Activated CD8-positive, alpha-beta memory T cell treated with anti-CD3 and anti-CD28 coated beads, Interleukin-2, amount 50 U/mL, for 48 hours (primary cell): ENCODE measurements at places on chromosomes 7 and 10.

DNA sequence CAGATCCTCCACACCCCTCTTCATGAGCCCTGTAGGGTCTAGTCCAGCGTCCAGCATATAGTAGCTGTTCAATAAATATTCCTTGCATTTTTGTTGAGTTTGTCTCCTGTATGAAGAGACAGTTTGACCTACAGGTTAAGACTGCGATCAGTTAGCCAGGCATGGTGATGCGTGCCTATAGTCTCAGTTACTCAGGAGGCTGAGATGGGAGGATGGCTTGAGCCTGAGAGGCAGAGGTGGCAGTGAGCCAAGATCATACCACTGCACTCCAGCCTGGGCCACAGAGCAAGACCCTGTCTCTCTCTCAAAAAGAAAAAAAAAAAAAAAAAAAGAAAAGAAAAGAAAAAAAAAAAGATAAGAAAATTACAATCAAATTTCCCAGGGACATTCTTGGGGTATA is 5.1 kb upstream of the CUEDC2 start:
- no peak for DNase-seq

DNA sequence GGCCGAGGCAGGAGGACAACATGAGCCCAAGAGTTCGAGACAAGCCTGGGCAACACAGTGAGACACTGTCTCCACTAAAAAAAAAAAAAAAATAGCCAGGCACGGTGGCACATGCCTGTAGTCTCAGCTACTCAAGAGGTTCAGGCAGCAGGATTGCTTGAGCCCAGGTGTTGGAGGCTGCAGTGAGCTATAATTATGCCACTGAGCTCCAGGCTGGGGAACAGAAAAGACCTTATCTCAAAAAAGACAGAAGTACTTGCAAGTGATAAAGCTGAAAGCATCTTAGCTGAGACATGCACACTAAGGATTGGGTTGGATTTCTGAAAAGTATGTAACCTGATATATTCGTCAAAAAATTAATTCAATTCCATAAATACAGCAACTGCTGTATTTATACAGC is 68.4 kb downstream of the PPP1R3C start:
- DNase-seq: no peak

DNA sequence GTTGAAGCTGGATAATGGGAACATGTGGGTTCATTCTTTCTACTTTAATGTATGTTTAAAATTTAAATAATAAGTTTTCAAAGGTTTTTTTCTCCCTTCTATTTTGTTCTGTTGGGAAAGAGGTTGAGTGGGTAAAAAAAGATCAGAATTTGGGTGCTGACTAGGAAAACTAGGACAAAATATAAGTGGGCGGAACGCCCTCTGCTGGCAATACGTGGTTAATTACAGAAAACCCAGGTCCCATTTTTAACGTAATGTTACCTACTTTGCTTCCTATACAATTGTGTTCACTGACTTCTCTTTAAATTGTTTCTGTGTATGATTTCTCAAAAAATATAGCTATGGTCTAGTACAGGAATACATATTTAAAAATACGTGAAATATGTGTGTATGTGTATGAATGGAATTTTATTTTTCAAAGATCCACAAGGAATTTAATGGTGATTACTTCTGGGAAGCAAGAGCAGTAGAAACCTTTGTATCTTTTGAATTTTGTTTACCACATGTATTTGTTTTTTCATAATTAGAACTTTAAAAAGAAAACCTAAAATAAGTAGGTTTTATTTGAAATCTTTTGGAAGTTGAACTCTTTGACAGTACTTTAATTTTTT is 8.7 kb downstream of the ECD start:
- peak; percentile 66 for DNase-seq

- DNase-seq: no peak
Measured at GRCh38 chr10:120394446-120394845, 62.6 kb upstream of the PLPP4 start.

DNA sequence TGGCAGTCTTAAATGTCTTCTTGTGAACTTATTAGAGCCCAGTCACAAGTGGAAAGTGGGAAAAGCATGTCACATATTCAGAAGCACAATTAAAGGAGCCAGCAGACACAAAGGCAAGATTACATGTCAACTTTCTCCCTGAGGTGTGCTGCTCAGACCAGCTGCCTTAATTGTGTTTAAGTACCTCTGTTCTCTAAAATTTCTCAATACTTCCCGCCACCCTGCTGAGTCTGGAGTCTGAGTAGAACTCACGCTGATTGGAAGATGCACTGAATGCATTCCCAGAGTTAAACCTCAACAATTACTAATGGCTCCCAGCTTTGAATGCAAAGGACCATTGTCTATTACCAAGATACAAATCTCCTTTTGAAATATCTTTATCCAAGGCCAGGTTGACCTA is 166.4 kb upstream of the COBL start:
- DNase-seq: no peak

DNA sequence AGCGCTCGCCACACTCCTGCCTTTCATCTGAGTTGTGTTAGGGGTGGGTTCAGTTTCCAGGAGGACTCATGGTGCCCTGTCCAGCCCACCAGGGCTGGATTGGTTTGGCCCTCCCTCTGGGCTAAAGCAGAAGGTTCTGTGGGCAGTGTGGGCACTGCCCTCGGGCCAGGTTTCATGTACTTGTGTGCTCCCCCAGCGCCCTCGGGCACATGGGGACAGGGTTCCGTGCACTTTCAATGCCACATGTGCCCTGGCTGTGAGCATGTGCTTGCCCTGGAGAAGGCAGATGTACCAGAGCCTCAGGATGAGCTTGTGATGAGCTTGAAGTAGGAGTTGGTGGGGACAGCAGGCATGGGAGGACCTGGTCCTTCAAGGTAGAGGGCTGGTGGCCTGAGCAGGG is 35.6 kb upstream of the ZNF716 start:
- no peak for DNase-seq

GRCh38 chr7:90326500-90326899 is 5.4 kb upstream of the FAM237B start:
- DNase-seq: no peak

DNA sequence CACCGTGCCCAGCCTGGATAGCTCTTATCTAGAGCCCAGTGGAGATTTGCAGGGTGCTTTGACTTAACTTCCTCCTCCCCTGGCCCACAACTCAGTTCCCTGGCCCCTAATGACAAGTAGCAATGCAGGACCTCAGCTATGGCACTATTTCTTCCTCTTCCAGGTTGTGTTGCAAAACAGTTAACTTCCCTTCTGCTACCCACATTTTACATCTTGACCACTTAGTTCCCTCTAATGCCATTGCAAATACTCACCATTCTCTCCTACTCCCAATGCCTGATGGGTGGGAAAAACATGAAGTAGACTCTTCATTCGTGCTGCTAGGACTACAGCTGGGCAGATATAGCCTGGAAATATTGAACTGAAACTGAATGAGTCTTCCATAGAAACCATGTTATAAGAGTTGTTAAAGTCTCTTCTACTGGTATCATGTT is 39.1 kb upstream of the FGL2 start:
- no peak for DNase-seq

GRCh38 chr7:34107276-34107675 is 201.9 kb downstream of the BMPER start:
- DNase-seq: no peak

DNA sequence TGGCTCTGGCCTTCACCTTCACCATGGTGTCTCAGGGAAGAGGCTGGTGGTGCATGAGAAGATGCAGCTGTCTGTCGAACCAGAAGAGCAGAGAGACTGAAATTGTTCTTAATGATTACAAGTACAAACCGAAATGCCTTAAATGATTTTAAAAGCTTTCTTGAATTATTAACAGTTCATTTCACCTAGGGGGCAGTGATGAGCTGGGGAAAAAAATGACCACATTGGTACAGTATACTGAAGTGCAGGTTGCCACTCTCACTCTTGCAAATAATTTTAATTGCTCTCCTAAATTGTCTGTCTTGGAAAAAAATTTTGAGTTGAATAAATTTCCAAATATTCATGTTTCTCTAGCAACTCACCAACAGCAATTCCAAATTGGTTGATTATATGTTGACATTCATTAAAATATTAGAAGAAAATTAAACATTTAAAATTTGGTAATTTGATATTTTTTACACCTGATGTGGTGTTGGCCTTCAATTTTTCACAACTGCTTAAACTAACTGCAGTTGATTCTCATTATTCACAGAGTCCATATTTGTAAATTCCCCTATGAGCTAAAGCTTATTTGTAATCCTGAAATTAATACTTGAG is 692.6 kb downstream of the ZWINT start:
- no peak for DNase-seq

DNA sequence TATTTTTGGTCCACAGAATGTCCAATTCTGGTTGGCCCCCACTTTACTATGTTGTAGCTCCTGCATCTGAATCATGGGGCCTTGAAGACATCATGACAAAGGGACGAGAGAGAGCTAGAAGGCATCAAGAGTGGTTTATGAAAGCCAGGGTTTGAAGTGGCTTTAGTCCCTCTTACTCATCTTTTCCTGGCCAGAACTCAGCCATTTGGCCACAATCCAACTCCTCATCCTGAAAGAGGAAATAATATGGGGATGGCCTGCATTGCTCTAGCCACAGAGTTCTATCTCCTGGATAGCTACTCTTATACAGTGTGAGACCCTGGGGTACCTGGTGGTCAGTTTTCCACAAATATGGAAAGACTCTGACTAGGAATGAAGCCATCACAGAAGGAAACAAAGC is 418.9 kb downstream of the XPNPEP1 start:
- no peak for DNase-seq

- no peak for DNase-seq
Measured at GRCh38 chr10:113168584-113168983, 218.5 kb downstream of the TCF7L2 start.

- no peak for DNase-seq
Measured at GRCh38 chr7:18429547-18429946, 66.0 kb upstream of the HDAC9 start.

DNA sequence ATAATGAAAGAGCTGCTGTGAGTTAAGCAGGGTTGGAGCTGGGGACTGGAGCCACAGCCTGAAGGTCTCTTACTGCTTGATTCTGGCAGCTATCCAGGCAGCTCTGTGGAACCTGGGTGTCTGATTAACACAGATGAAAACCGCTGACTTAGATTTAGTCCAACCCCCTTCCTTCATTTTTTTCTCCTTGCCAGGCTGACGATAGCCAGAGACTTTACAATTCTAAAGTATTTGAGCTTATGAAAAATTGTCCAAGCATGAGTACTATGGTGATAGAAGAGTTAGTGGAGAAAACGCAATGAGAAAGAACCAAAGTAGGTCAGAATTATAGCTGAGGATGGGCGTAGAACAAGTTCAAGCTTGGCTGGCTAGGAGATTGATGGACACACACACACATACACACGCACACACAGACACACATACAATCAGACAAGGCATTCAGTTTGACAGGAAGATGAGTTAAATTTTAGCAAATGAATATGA is 13.5 kb upstream of the GPR85 start:
- DNase-seq: no peak

DNA sequence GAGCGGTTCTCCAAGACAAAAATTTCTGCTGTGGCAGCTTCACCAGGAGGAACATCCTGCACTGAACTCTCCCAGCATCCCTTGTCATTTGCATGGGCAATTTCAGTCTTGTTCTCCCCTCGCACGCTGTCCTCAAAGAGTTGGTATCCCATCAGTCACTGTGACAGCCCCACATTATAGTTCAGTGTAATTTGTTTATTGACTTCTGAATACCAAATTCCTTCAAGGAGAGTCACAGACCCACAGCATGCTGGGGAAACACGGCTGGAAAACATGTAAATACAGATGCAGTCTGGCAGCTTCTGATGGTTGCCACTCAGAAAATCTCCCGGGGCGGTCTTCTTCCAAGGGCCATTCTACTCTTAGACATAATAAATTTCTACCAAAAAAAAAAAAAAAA is 151.0 kb upstream of the NEBL start:
- no peak for DNase-seq

DNA sequence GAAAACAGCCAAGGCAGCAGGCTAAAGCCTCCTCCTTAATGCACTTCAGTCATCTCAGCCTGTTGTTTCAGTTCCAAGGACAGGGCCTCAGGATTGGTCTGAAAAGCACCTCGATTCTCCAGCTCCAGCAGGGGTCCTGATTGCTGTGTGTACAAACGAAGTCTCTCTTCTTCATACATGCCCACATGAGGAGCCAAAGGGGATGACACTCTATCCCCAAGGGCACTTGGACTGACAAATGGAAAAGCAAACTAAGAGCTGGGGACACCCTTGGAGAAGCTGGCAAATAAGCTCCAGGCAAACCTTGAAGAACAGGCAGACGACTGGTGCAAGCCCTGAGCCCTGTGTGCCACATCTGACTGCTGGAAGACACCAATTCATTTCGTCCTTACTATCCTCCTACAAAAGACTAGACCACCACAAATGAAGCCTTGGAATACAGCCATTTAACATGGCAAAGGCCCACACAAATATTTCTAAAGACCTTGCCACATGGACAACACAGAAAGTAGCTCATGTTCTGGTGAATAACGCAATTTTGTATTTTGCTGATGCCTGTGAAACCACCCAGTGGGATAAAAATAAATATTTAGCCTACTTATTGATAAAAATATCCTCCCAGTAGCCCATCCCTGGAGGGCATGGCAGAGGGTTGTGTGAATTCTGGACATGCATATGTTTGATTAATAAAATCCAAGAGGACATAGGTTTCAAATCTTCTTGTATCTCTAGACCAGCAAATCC is 61.9 kb downstream of the PARD3 start:
- no peak for DNase-seq

- no peak for DNase-seq
Measured at GRCh38 chr10:118238573-118239235, 103.4 kb downstream of the FAM204A start.

- DNase-seq: no peak
Measured at GRCh38 chr7:135349746-135350145, 116.1 kb downstream of the STRA8 start.

DNA sequence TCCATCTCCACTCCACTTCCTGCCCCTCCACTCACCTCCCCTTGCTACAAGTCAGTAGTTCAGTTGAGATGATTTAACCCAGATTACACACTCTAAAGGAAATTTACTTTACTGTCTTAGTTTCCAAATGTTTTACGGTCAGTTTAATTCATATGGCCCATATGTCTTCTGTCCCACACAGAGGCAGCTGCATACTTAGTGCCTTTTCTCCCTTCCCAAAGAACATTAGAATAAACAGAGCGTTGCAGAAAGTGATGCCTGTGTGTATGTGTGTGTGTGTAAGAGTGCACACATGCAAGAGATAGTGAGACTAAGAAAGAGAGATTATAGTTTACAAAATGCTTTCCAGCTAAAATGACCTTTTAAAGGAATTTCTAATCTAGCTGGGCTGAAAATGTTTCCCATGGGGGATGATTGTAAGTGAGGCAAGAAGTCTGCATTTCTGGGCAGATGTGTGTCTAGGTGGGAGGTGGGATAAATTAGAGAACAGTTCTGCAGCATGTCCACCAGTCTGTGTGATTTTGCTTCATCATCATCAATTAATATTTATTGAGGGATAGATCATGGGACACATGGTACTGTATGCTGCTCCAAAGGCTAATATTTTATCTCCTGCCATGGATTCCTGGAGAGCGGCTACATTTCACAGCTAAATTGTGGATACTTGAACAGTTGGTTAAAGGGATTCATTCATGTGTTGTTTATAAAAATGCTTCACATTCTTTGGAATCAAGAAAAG is 81.5 kb downstream of the NXPH1 start:
- no peak for DNase-seq
